ENCODE measurements at places on chromosomes 3 and 15.

DNA sequence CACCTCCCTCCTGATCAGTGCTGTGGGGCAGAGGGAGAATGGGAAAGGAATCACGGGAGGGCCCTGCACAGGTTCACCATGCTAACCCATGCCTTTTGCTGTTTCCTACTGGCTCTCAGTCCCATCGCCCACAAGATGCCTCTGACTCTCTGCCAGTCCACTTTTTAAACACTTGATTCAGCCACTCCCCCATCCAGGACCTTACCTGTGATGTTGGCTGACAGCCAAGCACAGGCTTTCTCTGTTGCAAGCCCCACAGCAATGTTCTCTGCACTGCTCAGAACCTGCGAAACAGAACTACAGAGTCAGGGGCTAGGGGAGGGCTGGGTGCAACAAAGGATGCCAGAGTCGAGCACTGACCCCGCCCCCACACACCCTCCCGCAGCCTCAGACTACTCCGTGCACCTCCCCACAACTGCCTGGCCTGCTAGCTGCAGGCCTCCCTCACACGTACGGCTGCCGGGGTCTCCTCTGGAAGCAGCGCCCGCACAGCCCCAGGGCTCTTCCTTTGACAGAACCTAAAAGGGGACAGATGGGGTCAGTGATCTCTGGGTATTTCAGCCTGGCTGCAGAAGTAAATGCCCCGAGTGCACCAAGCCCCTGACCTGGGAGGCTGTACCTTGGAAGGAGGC lies 9.1 kb downstream of the CDAN1 start:
- peak; percentile 28 for DNase-seq

DNA sequence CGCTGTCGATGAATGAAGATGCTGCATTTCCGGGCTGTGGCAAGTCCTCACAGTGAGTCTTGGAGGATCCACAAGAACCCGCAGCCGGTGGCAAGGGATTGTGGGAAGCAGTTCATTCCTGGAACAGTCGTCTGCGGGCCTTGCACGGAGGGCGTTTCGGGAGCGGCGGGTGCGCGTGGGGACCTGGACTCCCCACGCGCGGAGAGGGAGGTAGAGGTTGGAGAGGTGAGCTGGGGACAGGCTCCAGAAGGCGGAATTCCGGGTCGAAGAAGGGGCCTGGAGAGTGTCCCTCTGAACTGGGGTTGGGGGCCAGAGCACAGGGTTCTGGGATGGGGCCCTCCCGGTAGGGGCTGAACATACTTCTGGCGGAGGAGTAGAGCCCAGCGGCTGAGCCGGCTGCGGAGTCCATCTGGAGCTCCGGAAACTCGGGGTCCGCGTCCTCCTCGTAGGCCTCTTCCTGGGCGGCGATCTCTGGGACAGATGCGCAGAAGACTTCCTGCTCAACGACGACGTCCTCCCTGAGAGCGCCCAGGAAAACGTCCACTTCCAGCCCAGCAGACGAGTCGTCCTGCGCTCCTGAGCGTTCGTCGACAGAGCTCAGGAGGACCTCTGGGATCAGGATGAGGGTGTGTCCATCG lies 593 bp downstream of the PRR23A start:
- DNase-seq: no peak

DNA sequence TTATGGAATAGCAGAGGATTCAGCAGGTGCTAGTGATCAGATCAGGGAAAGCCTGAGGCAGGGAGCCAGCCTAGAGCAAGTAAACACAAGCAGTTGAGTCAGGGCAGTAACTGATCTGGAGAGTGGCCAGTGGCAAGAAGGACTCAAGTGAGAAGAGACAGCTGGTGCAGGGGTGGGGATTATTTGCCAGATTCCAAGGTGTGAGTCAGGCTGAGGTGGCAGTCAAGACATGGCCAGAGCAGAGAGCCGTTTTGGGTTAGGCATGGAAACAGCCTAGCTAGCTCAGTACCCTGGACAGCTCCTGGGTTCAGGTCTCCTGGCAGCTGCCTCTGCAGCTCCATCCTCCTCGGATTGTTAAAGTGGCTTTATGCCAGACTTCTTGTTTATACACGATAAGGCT lies 281.9 kb upstream of the ONECUT1 start:
- no peak for DNase-seq

GRCh38 chr3:18740631-18741583 lies 315.8 kb upstream of the SATB1 start:
- no peak for DNase-seq

- no peak for DNase-seq
These were observed 66.8 kb downstream of the CHRNA7 start for GRCh38 chr15:32096916-32097617.

DNA sequence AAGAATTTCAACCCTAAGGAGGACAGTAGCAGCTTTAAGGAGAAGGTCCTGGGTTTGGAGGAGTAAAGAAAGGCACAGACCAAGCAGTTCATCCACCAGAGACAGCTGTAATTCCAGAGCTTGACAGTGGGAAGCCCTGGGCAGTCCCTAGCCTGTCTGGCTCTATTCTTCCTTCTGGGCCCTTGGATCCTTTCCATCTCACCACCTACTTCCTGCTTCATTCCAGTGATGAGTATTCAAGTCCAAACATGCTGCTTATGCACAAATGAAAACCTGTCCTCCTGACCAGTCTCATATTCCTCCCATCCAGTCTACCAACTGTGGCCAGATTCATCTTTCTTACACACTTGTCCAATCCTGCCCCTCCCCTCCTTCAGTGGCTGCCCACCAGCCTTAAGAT lies 171.4 kb downstream of the CNTN3 start:
- no peak for DNase-seq

DNA sequence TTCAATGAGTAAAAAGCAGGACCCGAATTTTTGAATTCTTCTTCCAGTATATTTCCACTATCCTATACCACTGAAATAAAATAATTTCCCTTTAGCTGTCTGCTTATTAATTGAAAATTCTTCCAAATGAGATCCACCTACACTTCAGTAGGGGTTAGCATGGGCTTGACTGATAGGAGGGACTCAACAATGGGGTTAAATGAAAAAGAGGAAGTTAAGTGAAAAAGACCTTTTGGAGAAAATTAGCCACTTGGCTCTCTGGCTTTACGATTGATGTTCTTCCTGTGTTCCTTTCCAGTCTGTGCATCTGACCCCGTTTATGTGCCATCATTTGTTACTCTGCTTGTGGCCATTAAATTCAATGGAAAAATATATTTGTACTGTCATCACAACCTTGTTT lies 54.0 kb upstream of the GCNT3 start:
- DNase-seq: no peak

DNA sequence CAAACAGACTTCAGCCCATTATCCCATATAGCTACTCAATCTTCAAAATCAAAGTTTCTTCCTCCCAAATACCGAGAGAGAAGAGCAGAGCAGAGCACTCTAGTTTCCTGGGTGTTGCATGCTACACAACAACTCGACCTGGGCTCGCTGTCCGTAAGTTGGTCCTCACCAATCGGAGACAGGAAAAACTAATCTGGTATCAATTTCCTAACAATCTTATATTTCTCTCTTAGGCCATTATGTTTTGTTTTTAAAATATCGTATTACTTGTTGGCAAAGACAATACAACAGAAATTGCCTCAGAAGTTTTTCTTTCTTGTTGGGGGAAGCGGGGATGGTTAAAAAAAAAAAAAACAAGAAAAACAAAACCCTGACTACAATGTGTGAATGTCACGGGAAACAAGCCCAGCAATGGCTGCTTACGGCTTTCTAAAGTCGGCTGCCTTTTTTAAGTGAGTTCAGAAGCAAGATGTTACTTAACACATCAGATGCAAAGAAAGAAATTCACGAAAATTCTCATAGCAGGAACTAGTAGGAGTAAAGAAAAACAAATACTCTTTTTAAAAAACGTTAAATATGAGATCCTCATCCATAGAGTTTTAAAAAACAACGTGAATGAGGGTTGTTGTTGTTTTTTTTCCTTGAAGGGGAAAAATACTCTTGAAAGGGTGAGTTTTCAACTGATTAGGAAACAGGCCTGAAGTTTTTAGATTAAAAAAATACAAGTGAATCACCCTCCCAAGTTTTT lies 1.9 kb downstream of the VGLL4 start:
- DNase-seq: peak; percentile 42

DNA sequence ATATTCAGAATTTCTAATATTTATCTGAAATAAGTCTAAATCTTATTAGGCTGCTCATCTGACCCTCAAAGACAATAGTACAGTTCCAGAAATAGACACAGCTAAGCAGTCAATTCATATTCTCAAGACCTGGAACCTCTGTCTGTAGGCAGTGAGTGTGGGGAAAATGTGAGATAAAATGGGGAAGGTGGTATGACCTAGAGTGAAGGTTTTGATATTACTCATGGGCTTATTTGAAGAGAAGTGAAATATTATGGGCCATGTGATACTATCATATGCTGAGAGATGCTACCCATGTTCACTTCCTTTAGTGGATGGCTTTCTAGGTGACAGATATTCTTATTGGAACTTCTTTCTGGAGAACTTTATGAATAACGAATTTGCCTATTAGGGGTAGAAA lies 33.5 kb downstream of the TGFBR2 start:
- peak; percentile 46 for DNase-seq

GRCh38 chr15:40091861-40092255 lies 16.8 kb downstream of the BMF start:
- no peak for DNase-seq

GRCh38 chr15:66956672-66957430 lies 108.6 kb upstream of the SMAD3 start:
- DNase-seq: no peak

DNA sequence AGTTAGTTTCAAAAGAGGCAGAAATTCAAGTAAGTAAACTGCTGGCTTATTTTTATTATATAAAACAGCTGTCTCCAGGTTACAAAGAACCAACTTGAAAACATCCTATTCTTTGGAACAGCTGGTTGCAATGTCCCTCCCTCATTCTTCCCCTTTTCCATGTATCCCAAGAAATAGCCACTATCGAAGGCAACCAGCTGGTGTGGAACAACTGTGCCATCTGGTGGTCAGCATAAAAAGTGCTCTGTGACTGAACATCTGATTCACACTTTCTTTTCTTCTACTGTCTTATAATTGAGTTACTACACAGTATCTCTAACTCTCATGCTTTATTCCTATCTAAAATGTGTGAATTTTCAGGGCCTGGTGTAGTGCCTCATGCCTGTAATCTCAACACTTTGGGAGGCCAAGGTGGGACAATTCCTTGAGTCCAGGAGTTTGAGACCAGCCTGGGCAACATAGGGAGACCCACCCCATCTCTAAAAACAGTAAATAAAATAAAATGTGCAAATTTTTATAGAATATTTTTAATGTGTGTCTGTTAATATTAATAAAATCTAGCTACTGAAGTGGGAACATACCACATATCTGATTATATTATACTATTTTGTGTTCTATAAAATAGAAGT lies 9.6 kb downstream of the OSBPL11 start:
- DNase-seq: peak; percentile 49

DNA sequence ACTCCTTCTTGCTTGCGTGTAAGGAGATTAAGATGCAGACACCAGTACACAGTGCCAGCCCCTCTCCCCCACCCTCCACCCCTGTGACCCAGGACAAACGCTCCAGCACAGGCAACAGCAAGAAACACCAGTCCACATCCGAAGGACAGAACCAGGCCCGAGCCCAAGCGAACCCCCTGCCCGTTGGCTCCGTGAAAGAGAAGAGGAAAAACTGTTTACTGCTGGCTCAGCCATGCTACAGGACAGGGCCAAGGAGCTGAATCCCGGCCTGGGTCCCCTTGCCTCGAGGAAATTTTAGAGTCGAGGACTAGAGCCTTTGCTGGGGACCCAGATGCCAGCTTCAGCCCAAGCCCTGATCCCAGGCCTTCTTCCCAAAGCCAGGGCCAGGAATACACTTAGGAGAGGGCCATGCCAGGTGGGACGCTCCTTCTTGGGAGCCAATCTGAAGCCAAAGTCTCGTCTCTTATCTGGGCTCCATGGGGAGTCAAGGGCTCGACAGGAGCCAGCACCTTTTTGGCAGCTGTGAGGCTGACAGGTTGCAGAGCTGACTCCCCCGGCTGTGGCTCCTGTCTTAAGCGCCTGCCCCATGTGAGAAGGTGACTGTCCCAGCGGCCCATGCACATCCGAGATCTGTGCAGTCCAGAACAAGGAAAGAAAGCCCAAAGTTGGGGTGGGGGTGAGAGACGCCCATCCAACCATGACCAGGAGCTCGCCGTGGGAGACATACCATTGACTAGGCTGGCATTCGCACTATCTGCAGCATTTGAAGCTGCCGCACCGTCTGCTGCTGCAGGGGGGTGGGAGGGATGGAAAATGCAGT lies 63.8 kb upstream of the SEC13 start:
- no peak for DNase-seq
